ENCODE measurements at places on chromosomes 7 and 10.

- no peak for DNase-seq
Measured at GRCh38 chr10:71077796-71078453, 134.4 kb upstream of the UNC5B start.

DNA sequence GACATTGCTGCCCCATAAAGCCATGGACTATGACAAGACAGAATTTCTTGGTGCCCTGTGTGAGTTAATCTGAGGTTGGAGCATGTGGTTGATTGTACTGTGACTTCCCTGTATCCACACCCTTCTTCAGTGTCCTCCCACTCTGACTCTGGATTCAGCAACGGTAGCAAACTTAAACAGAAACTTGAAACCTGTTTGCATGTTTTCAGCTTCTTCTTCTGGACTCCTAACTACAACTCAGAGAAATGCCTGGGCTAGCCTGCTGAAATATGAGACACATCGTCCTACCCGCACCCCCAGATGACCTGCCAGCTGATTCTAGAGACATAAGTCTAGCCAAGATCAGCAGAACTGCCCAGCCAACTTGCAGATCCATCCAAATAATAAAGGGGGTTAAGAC is 78.4 kb downstream of the IPMK start:
- no peak for DNase-seq

GRCh38 chr10:105409370-105409769 is 768.3 kb downstream of the SORCS3 start:
- no peak for DNase-seq

DNA sequence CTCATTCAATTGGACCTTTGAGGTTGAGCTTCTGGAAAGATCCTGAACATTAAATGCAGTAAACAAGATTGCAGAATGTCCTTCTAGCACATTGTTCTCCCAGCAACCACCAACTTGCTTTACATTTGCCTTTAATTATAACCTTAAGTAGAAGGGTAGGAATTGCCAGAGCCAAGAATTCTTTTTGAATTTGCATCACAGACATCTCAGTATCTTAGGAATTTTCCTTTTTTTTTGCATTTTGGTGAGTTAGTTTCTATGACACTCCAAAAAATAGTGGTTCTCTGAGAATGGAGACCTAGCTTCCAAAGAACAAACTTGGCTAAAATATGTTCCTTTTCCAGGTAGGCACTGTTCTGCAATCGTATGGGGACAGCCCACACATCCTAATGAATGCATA is 456.0 kb downstream of the GATA3 start:
- DNase-seq, result no peak

DNA sequence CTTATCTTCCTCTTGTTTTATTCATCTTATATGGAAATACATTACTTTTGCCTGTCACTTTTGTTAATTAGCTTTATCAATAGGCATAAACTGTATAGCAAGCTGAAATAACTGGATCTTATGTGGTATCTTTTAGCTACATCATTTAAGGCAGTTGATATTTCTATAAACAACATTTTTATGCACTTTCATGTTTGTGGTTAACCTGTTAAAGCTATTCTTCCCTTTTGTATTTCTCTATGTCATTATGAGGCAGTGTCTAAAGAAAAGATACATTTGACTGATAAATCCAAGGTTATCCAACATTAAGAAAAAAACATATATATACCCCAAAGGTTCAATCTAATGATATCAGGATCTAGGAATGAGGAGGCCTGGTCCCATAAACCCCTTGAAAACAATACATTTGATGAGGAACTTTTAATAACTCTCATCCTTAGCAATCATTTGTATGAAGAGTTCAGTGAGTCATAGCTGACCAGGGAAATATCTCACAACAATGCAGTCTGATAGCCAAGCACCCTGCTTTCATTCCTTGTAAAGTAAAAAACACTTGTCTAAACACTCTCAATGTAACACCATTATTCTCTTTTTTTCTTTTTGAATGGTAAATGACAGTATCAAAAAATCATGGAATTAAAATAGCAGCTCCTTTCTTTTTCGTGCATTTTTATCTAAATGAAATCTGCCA is 300.9 kb downstream of the NEBL start:
- DNase-seq, result no peak

DNA sequence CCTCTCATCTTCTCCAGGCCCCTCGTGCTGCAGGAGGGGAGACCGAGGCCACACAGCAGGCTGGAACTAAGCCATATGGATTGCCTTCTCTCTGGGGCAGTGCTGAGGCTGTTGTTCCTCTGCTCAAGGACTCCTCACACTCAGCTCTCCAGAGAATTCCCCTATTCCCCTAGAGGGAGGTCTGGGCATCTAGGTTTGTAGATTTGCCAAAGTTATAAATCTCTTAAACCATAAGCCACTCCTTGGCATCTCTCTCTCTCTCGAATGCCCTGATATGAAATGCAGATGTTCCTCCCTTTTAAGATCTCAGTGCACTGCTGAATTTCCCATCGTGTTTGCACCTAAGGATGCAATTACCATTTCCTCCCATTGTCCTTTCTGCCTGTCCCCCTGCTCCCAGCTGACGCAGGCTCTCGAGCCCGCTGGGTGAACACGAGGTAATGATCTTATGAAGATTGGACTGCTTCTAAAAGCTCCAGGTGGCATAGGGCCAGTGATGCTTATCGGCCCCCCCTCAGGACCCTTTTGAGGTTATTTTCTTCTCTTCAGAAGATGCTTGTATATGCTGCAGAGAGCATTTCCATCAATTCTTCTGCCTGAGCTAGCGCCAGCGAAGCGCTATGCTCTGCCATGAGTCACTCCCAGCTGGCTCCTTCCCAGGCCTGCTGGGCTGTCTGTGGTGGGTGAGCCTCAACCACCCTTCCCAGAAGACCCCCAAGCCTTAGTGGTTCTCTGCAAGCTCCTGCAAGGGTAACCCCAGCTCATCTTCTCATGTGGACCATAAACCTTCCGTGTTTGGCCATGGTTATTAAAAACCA is 41.6 kb upstream of the AQP1 start:
- peak; percentile 86 for DNase-seq

- DNase-seq, result no peak
Measured at GRCh38 chr7:149770728-149771636, 2.4 kb downstream of the ZNF467 start.

DNA sequence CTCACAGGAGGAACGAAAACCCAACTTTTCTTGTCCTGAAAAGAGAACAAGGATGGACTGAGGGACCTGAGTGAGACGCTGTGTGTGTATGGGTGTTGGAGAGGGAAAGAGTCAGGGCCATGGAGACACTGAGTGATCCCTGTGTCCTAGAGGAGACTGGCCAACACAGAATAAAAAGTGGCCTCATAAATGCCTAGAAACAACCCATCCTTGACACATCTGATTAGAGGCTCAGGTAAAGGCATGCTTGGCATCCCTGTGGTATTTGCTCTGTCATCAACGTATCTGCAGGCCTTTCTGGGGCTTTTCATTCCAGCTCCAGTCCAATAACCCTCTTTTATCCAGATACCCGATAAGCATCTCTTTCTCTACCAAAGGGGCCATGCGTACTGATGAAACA is 86.3 kb downstream of the FGFR2 start:
- no peak for DNase-seq
